ENCODE measurements at places on chromosomes 6 and 20.

DNA sequence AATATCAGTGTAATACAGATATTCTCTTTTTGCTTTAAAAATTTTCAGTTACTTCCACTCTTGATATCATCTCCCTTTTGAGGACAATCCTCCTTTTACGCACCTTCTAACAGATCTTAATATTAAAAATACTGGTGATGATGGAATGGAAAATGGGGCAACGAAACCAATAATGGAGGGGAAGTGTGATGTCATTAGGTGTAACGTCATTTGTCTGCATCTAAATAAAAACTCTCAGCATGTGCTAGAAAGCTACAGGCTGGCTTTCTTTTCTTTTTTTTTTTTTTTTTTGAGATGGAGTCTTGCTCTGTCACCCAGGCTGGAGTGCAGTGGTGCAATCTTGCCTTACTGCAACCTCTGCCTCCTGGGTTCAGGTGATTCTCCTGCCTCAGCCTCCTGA lies 66.5 kb downstream of the IYD start:
- no peak for DNase-seq

DNA sequence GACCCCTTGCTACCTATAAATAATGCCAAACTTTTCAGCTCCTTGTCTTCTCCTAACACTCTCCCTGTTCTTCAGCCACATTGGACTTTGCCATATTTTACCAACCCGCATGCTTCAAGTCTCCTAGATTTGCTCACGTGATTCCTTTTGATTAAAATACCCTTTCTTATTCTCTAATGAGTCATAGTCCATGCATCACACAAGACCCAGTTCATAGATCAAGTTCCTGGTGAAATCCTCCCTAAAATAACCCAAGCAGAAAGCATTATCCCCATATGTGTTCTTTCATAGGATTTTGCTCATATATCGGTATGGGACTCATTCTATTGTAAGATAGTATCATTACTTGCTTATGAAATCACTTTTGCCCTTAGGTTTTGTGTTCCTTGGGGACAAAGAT lies 108.9 kb upstream of the STXBP5 start:
- no peak for DNase-seq

- DNase-seq = no peak
Measured at GRCh38 chr6:128204616-128205015, 303.8 kb upstream of the THEMIS start.

DNA sequence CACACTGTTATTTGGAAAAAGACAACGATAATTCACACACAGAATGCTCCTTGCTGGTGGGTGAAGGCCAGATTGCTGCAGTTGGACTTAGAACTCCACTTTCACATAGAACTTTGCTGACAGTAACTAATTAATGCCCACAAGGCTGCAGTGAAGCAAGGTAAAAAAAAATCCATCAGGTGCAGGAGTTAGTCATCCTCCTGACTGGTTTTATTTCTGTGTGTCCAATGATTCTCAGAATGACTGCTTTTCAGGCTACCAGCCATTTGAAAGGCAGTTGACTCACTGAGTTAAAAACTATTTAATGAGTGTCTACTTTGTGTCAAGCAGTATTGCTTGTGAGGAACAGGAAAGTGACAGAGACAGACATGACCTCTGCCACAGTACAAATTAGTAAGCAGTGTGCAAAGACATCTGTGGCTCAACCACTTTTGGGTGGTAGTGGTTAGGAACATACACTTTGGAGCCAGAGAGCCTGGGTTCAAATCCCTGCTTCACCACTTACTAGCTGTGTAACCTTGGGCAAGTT lies 41.9 kb downstream of the ELOVL5 start:
- no peak for DNase-seq

DNA sequence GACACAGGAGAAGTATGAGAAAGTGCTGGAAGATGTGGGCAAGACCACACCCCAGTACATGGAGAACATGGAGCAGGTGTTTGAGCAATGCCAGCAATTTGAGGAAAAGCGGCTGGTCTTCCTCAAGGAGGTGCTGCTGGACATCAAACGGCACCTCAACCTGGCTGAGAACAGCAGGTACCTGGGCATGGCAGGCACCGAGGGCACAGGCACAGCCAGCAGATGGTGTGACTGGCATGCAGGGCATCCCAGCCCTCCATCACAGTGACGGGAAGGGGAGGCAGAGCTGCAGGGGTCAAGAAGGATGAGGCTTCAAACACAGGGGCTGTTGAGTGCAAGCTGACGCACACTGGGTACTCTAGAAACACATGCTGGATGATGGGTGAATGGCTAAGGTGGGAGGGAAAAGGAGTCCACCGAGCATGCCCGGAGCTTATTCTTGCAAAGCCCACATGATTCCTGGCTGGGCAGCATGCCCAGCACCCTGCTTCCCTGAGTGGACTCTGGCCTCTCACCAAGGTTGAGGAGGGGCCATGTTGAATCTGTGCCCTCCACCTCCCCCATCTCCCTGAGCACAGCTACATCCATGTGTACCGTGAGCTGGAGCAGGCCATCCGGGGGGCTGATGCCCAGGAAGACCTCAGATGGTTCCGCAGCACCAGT lies 26.3 kb downstream of the SPDEF start:
- DNase-seq = no peak

DNA sequence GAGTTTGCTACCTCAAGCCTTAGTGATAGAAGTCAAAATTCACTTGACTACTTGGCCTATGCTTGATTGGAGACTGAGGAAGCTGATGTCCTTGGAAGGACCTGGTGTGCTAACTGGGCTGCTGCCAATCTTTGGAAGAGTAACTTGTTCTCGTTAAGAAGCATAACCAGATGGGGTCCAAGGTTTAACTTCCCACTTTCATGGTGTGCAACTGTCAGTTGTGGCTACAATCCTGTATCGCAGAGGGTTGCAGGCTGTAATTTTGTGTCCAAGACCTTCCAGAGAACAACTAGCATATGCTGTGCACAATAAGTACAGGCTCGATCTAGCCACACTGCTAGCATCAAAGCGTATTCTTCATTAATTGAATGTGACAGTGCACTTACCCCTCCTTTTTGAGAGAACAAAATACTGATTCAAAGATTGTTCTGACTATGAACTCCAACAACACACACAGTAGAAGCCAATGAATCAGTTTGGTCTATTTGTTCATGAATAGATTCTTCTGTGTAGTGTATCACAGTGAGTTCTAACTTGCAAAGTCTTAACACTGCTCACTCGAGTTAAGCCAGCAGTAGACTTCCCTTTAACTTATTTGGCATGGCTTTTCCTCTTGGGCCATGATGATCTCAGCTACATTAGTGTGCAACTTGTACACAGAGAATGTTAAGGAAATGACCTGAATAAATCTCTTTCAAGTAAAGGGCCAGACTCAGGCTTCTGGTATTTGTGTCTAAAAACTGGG lies 15.8 kb upstream of the PLCB1 start:
- no peak for DNase-seq

DNA sequence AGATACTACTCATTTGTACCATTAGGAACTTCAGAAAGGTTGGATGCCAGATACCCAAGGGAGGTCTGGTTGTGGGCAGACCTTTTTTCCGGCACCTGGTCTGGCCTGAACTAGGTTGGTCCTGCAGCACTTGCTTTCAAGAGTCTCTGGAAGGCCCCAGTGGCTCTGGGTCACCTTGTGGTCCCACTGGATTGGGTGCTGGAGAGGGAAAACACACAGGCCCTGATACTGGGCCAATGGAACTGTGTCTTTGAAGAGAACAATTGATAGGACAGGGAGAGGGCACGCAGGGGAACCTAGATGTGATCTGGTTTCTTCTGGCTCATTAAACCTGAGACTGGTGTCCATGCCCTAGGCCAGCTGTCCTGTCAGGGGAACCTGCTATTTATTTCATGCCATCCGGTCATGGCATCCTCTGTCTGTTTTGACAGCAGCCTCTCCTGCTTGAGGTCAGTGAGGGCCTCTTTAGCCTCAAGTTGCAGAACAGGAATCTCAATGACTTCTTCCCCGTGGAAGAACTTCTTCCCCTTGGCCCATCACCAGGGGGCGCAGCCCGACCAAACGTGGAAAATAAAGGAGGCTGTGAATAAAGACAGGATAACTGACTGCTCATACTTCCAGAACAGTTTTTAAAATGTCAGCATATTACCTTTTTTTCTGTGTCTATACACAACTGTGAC lies 25.0 kb downstream of the TAF8 start:
- peak; percentile 32 for DNase-seq

- no peak for DNase-seq
Measured at GRCh38 chr6:101462576-101462975, 69.1 kb downstream of the GRIK2 start.

DNA sequence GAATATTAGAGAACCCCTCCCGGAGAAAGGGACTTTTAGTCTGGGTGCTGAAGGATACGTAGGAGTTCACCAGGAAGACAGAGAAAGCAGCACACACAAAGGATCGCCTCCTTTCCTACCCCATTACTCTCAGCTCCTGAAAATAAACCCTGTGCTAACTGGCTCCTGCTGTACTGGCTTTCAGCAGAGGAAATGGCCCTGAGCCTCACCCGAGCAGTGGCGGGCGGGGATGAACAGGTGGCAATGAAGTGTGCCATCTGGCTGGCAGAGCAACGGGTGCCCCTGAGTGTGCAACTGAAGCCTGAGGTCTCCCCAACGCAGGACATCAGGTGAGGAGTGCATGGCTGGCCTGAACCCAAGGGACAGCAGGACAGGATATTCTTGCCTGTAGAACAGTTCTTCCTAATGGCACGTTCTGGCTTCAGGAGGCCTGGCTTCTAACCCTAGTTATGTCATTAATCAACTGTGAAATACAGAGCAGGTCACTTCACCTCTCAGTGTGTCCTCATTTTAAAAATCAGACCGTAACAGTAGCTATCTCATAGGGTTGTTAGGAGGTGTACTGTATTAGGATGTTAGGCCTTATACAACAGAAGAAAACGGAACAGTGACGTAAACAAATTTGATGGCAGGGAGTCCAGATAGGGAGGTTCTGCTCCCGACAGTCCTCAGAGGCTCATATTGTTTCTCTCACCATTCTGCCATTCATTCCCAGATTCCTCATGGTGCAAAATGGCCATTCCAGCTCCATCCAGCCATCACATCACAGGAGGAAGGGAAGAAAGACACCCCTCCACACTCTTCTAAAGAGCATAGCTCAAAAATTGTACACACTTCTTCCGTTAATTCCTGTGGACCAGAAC lies 1.8 kb downstream of the RBCK1 start:
- no peak for DNase-seq

- DNase-seq = peak; percentile 41
Measured at GRCh38 chr20:23350904-23351838, 580 bp downstream of the NXT1 start.

- no peak for DNase-seq
Measured at GRCh38 chr20:3820901-3821727, 767 bp downstream of the AP5S1 start.

GRCh38 chr6:69827276-69827893 lies 30.6 kb upstream of the LMBRD1 start:
- DNase-seq = no peak

- no peak for DNase-seq
Measured at GRCh38 chr6:79073888-79074287, 4.2 kb downstream of the PHIP start.

GRCh38 chr20:5531318-5532081 lies 214.7 kb upstream of the PROKR2 start:
- DNase-seq = no peak

DNA sequence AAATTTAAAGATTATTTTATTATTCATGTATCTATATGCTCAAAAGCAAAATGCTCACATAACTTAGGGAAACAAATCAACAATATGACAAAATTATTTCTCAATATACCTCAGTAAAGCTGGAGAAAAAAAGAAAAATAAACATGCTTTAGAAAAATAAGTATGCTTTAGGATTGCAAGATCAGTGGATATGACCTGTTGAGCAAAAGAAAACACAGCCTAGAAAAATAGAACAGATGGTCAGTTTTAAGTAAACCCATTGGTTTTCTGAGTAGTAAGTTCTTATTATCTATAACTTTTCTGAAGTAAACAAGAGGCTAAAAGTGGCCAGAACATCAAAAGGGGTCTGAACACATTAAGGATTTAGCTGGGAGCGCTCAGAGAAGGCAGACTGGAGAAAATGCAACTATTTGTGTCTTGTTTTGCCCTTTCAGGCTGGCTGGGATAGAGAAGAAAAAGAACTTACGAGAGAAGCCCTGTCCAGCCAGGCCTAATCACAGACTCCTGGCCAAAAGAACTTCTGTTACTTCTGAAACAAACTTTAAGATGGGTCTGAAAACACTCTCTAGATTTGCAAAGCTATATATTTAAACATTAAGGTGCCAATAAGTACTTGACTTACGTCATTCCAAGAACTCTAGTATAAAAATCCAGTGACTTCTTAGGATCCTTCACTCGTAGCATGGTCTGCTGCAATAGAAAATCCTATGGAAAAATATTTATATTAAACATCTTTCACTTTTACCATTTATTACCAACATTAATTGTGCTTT lies 16.5 kb downstream of the GLO1 start:
- no peak for DNase-seq

DNA sequence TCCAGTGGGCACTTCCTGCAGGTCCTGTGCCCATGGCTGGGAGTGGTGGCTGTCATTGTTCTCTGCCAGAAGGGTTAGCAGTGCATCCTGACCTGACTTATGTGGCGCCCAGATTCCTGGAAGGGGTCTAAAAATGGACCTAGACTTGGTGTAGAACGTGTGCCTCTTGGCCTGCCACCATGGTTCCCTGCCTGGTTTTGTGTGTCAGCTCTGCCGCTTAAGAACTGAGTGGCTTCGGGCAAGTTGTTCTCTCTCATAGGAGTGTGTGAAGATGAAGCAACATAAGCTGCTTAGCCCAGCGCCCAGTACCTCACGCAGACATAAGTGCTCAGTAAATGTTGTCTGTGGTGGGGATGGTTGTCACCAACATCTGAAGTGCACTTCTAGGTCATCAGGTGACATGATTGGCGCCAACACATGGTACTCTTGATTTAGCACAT lies 52.1 kb downstream of the PTPN1 start:
- DNase-seq = no peak

- no peak for DNase-seq
Measured at GRCh38 chr20:2836035-2836434, 4.4 kb downstream of the PCED1A start.

DNA sequence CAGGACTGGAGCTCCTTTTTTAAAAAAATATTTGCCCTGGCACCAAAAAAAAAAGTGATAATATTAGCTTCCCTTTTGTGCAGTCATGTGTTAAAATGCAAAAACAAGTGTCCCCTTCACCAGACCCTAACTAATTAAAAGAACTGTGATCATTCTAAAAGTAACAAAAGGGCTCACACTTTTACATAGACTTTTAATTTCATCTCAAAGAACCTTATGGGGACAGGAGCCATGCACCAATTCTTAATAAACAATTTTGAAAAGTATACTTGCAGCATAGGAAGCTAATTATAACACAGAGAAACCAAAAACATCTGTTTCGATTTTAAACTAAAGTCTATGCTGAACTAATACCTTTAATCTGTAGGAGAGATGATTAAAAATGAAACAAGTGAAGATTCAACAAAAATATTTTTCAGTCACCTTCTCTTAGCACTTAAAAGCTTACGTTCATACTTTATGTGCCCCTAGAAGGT lies 17.3 kb downstream of the STX7 start:
- DNase-seq = no peak

Measured in stimulated activated CD8-positive, alpha-beta memory T cell treated with anti-CD3 and anti-CD28 coated beads, Interleukin-7, amount 100 ng/mL, for 4 hours (primary cell).